ENCODE measurements at places on chromosomes 3 and 15.
A peak's percentile ranks its signal among the peaks of the same experiment; 100 is the strongest.

DNA sequence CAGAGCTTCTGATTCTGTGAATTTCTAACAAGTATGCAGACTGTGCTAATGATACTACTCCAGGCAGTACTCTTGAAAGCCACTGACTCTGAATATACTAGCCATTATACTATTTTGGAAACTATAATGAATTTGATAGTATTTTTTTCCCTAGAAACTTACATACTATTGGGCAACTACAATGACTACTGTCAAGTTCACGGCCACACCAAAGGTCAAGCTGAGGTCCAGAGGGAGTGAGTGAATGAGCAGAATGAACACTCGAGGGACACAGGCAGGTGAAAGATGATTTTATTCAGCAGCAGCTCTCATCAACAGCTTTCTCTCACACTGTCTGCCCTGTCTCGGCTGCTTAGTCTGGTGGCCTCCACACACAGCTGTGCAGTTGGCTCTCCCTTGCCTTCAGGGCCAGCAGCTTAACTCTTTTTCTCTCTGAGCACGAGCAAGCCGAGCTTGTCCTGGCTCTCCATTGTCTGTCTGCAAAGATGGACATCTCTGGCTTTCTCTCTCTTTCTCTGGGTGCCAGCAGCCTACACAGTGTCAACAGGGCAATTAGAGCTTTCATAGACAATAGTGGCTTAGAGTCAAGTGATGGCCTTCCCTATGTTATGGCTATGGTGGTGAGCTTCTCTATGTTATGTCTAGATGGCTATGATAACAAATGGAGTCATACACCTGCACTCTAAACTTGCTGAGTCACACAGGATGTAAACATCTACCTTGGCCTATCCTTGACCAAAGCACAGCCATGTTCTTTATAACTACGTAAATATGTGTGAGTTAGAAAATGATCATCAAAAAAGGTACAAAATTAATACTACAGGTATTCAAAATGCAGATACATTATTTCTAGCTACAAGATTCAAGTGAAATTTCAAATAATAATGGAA, 362.4 kb downstream of the CGGBP1 start:
- no peak for DNase-seq

- DNase-seq, result peak; percentile 71
Observed at GRCh38 chr3:139204728-139205127, 139.1 kb upstream of the MRPS22 start.

DNA sequence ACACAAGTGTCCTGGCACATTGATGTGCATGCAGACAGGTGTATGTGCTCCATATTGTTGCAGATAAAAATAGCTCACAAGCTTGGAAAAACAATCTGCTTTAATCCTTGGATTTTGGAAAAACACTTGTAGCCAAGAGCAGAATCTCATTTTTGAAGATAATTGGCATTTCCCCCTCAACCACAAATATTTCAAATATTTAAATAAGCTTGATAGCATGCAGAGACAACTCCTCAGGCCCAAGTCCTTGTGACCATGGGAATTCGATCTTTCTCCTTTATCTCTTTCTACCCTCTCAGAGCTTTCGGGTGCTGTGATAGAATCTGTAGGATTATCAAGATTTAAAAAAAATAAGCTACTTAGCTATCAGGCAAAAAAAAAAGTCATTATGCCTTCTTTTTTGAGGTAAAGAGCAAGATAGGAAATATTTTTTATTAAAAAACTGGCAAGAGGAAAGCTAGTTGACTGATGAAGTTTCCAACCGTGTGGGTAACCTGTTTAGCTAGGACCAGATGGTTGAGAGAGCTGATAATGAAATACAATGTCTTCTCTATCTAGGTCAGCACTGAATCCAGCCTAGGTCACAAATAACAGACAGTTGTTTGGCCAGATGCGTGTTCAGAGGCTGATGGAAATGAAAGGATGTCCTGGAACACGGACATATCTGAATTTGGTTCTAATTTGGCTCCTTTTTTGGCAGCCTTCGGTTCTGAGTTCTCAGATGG, 54.9 kb upstream of the SNRK start:
- no peak for DNase-seq

DNA sequence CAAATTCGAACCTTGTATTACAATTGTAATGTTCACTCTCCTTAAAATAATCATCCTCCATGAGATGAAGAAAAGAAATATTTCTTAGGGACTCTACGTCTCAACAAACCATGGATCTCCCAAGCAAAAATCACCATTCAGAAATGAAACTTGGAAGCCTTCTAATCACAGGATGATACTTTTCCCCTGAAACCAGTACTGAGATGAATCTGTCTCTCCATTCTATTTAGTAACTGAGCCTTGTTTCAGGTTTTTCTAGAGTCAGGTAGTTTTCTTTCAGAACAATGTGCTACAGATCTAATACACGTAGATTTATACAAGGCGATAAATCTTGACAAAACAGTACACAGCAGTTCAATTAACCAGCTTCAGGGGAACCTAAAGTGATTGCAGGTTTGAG, 660.1 kb upstream of the CBLB start:
- no peak for DNase-seq

DNA sequence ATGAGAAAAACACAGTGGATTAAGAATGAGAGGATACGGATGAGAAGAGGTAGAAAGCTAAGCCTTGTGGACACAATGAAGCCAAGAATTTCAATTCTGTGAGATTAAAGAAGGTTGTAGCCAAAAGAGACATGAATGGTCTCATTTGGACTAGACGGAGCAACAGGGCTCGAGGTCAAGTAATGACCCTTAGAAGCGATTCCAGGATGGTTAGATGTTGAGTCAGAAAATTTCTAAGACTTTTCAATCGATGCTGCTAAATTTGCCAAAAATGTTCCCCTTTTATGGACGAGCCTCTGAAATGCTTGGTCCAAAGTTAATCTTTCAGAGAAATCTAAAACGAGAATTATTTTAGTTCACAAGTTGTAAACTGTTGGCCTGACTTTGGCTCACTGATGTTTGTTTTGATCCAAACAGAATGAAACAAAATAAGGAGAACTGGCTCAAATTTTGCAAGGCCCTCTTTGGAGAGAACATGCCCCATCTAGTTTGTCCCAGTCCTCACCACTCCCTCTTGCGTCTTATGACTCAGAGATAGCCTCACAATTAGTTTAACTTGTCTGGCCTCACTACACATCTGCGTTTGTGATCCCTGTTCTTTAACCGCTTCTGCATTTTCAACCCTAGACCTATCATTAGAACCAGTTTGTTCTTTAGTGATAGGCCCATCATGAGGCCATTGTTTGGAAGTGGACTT, 235.5 kb downstream of the PDZRN3 start:
- DNase-seq, result no peak

GRCh38 chr15:76006136-76006778, 6.0 kb downstream of the NRG4 start:
- no peak for DNase-seq

GRCh38 chr3:183315739-183316138, 62.7 kb downstream of the B3GNT5 start:
- no peak for DNase-seq

- DNase-seq, result no peak
Observed at GRCh38 chr3:146521394-146521793, 23.0 kb downstream of the PLSCR1 start.

- DNase-seq, result peak; percentile 48
Observed at GRCh38 chr3:192816351-192816750, 89.0 kb upstream of the FGF12 start.

DNA sequence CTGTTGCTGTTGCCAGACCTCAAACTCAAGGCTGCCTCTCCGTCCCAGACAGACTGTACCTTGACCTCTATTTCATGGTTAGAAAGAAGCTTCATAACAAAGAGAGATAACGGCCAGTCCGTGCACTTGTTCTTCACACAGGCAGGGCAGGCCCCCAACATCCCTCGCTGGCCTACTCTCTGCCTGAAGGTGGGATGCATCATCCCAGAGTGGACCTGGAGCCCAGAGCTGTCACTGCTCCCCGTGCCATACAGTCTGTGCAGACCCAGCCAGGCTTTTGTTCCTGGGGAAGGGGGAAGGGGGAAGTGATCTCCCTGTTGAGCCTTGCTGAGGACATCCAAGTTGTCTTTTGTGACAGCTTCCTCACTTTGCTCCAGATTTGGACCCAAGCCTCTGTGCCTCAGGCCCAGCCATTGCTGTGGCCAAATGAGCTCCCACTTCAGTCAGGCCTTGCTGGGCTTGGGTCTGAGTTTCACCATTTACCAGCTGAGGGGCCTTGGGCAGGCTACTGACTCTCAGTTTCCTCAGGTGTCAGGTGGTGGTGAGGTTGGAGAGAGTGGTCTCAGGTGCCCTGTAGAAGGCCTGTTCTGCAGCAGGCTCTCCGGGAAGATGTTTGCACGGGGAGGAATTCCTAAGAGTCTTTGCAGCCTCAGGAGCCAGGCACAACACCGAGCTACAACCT, 141.6 kb downstream of the DNAJB8 start:
- no peak for DNase-seq

DNA sequence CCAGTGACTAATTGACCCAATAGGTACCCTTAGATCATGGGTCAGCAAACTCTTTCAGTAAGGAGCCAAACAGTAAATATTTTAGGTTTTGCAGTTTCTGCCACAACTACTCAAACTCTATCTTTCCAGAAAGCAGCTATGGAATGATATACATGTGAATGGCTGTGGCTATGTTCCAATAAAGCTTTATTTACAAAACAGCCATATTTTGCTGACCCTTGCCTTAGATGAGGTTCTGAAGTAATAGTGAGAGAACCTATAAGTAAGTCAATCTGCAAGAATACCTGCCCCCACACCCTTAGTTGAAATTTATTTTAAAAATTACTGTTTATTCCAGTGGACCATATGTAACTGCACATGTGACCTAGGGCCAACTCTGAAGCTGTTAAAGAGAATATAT, 134.0 kb downstream of the CMSS1 start:
- no peak for DNase-seq

GRCh38 chr3:149122721-149123578, 6.5 kb upstream of the HPS3 start:
- no peak for DNase-seq

- DNase-seq, result peak; percentile 77
Observed at GRCh38 chr15:45200799-45201556, 13.2 kb upstream of the SHF start.

GRCh38 chr3:136914739-136915138, 43.0 kb upstream of the IL20RB start:
- DNase-seq, result no peak

DNA sequence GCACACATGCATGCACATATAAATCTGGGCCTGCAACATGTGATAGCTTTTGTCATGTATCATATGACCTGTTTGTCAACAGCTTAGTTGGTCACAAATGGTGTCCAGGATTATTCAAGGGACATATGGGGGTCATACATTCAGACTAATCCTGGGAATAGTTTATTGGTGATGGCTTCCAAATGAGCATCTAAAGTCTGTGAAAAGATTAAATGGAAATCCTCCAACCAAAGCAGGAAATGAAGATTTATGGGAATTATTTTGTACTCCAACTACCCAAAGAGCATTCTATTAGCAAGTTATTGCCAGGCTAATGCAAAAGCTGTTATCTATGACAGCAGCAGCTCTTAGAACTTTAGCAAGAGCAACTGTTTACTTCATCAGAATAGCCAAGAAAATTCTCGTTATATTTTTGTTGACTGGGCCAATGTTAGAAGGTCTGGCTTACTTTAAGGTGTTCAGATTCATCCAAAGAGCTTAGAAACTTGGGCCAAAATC, 7.1 kb downstream of the FSTL1 start:
- no peak for DNase-seq

GRCh38 chr3:18098960-18099587, 326.1 kb downstream of the SATB1 start:
- DNase-seq, result no peak

- DNase-seq, result no peak
Observed at GRCh38 chr3:127262533-127262932, 25.3 kb downstream of the PRR20G start.

DNA sequence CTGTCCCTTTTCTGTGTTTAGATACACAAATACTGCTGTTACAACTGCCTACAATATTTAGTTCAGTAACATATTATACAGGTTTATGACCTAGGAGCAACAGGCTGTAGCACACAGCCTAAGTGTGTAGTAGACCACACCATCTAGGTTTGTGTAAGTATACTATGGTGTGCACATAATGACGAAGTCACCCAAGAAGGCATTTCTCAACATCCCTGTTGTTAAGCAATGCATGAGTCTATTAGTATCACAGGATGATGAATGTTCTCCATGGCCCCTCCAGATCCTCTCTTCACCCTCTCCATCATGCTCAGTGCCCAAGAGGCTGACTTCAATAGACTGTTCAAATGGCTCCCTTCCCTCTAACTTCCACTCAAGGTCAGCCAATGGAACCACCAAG, 14.6 kb upstream of the SEC62 start:
- no peak for DNase-seq

GRCh38 chr15:25909806-25910205, 46.7 kb upstream of the ATP10A start:
- DNase-seq, result no peak

DNA sequence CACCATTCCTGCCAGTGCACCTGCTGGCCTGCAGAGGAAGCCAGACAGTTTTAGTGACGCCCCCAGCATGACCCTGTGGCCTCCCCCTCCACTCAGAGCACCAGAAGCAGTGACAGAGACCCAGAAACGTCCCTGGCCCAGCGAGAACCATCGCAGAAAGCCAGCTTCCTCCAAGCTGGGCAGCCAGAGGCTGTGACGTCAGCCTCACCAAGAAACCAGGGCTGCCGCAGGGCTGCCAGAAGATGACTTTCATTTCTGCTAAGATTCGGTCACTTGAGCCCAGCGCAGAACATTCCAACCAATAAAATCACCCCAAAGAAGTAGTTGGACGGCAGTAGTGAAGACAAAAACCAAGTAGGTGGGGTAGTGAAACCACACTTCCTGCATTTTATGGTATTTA, 29.6 kb upstream of the RPL32 start:
- no peak for DNase-seq

GRCh38 chr3:57184526-57184925, 15.3 kb downstream of the HESX1 start:
- no peak for DNase-seq

- no peak for DNase-seq
Observed at GRCh38 chr3:17075907-17076306, 191.2 kb downstream of the PLCL2 start.

DNA sequence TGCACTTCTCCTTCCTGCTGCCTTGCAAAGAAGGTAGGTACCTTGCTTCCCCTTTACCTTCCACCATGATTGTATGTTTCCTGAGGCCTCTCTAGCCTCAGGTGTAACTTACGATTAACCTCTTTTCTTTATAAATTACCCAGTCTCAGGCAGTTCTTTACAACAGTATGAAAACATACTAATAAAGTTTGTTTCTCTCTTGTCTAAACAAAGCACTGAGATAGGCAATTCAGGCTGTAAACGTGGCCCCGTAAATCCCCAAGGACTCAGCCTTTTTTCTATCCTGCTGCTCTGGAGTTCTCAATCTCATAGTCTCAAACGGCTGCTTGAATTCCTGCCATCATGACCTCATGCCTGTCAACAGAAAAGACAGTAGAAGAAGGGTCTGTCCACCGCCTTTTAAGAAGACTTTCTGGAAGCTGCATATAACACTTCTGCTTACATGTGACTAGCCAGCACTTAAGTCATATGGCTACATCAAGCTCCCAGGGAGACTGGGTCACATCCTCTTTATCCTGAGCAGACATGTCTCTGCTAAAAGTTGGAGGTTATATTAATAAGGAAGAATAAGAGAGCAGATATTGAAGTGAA, 257.8 kb downstream of the EBLN2 start:
- DNase-seq, result no peak
